GM12878 (cell line): ENCODE measurements at places on chromosomes 5 and 9. TPM values are rescaled to one million over a fixed set of nuclear protein-coding genes. Genes with fewer than 3 reads are reported as not detected.

PCDHGA9 gene
- total RNA-seq, result 0.54 and 0.56 TPM in 2 replicates

UGT3A1 gene
- not detected in 2 replicates for total RNA-seq

CHSY3 gene
- not detected in 2 replicates for total RNA-seq

PCDHGA2 gene
- 0.05 and 0.11 TPM in 2 replicates for total RNA-seq

OTP gene
- total RNA-seq, result 8.4 and 8.5 TPM in 2 replicates

EIF4E1B gene
- total RNA-seq, result not detected in 2 replicates

PNPLA7 gene
- total RNA-seq, result 0.43 and 0.85 TPM in 2 replicates

GPR151 gene
- not detected in 2 replicates for total RNA-seq

MLANA gene
- total RNA-seq, result not detected in 2 replicates

SPATA31A3 gene
- total RNA-seq, result not detected in 2 replicates

ZBED3 gene
- 14.1 and 16.9 TPM in 2 replicates for total RNA-seq

CER1 gene
- not detected in 2 replicates for total RNA-seq

DAB2IP gene
- total RNA-seq, result 0.19 and 0.38 TPM in 2 replicates

FOXD4L5 gene
- total RNA-seq, result 0.21 and 0.29 TPM in 2 replicates

CSF2 gene
- total RNA-seq, result 0.85 and 1.4 TPM in 2 replicates

KIF20A gene
- total RNA-seq, result 42.0 and 45.8 TPM in 2 replicates

SLC34A3 gene
- total RNA-seq, result not detected in 2 replicates

CYSRT1 gene
- total RNA-seq, result 0.97 and 1.6 TPM in 2 replicates

NMUR2 gene
- total RNA-seq, result not detected in 2 replicates

ARL14EPL gene
- total RNA-seq, result not detected in 2 replicates

GRCh38 chr9:121371495-121372061 lies 1.5 kb upstream of the STOM start:
- no peak for DNase-seq

DNA sequence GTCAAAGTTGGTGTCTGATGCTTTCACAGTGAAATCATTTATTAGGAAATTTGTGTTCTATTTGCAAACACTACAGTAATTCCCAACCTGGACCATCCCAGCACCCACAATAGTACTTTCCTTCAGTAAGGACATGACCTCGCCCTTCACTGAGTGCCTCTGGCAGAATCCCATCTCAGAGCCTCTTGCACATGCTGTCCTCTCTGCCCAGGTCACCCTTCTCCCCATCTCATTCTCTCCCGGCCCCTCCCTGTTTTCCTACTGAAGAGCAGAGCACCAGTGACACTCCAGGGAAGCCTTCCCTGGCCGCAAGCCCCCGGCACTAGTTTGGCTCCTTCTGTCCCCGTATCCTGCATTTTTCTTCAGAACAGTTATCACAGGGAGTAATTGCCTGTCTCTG lies 220.4 kb downstream of the MAPKAP1 start:
- DNase-seq, result no peak

GRCh38 chr9:4301296-4301695 lies 1.4 kb upstream of the GLIS3 start:
- DNase-seq, result no peak

GRCh38 chr5:103021314-103021713 lies 98.6 kb downstream of the GIN1 start:
- peak; percentile 27 for DNase-seq

DNA sequence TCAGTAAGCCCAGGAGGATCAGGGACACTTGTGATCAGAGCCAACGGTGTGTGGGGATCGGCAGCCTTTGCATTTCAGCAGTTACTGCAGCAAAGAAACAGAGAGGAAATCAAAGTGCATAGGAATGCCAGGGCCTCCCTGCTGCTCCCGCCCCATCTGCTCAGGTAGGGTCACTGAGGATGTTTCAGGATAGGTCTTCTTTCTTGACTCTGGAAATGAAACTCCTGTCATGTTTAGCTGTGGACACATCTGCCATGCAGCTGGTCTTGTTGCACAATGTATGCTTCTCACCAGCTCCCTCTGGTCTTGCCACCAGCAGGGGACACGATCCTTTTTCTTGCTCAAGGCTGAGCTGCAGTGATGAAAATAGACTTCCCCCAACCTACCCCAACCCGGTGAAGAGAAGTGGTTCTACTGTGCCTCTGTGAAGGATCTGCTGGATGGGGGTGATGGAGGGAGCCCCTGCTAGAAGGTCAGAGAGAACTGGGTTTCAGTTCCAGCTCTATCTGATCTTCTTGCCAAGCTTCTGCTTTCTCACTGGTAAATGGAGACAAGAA lies 185.2 kb upstream of the KLF4 start:
- DNase-seq, result no peak

DNA sequence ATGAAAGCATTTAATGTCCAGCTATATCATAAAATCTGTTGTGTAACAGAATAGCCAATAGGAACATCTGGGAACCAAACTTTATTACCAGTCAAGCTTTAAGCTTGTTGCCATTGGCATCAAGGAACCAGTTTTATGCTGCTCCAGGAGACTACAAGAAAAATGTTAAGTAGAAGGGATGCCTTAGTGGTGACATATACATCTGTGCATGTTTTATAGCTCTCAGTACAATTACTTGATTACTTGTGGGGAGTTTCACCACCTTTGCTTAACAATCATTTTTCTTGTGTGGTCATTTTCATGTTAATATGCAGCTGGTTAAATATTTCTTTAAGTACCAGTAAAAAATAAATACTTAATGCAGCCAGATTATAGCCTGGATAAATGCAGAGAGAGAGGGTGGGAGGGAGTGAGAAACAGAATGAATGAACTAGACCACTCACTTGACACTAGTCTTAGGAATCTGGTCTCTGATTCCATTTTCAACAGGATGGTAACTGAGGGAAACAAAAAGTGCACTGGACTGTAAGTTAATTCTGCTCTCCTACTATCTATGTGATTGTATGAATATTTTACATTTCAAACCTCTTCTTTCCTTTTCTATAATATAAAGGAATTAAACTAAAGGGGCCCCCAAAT lies 35.7 kb upstream of the LURAP1L start:
- DNase-seq, result no peak

- DNase-seq, result no peak
Observed at GRCh38 chr9:95092262-95093072, 225.0 kb downstream of the FANCC start.

GRCh38 chr5:78162253-78162862 lies 132.1 kb downstream of the AP3B1 start:
- no peak for DNase-seq

DNA sequence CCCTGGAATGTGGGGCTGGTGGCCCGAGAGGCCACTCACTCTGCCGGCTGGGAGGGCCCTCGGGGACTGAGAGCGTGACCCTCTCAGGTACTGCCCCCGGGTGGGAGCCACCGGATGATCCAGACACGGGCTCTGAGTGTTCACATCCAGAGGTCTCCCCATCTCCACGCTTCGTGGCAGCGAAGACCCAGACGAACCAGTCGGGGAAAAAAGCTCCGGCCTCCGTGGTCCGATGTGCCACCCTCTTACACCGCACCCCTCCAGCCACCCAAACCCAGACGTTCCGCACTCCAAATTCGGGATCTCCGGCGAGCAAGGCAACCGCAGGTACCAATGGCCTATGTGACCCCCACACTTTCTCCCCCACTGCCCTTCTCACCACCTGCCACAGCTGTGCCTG lies 49.5 kb downstream of the AMBP start:
- DNase-seq, result no peak

DNA sequence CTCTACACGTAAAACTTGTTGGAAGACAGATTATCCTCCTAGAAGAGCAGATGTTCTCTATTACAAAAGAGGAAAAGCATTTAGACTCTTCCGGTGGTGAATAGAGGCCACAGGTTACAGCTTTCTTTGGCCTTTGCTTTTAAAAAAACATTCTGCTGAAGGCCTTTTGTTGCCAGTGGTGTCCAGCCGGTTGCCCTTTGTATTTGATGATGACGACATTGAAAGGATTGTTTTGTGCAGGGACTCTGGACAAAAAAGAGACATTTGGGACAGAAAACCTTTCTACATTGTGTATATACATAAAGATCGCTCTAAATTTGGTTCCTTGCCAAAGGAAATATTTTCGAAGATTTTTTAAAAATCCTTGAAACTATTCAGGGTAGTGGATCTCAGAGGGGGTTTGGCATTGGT lies 180.3 kb downstream of the C9orf152 start:
- no peak for DNase-seq

GRCh38 chr5:73694089-73694488 lies 68.1 kb downstream of the ARHGEF28 start:
- peak; percentile 81 for DNase-seq

- DNase-seq, result no peak
Observed at GRCh38 chr5:14328144-14328543, 185.0 kb downstream of the TRIO start.

GRCh38 chr5:71859515-71859914 lies 140.4 kb downstream of the CARTPT start:
- DNase-seq, result no peak

DNA sequence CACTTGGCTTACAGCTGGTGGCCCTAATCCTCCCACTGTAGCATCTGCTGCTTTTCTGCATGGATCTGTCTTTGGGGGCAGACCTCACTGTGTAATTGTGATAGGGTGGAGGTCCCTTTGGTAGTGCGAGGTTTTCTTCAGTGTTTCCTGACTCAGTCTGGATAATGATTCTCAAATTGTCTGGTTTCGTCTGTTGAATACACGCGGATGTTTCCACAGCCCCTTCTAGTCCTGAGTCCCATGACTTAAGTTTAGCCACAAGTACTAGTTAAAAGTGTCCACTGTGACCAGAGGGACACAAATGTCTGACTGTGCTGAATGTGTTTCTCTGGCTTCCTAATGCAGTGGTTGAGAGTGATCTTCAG lies 70.5 kb downstream of the LMNB1 start:
- DNase-seq, result no peak

- no peak for DNase-seq
Observed at GRCh38 chr5:54900984-54901725, 84.2 kb downstream of the ESM1 start.

DNA sequence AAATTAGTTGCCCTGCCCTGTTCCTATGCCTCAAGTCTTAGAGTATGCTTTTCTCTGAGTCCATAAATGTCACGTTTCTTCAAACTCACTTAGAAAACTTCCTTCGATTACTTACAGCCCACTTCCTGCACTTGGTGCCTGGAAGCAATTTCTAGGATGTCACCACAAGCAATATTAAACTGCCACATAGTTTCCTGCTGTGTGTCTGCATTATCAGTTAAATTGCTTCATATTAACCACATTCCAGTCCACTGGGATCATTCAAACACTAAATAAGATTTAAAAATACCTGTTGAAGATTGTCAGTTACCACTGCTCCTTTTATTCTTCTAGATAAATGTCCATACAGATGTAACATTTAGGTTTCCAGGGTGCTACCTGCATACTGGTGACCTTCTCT lies 4.1 kb downstream of the DENND1A start:
- no peak for DNase-seq

DNA sequence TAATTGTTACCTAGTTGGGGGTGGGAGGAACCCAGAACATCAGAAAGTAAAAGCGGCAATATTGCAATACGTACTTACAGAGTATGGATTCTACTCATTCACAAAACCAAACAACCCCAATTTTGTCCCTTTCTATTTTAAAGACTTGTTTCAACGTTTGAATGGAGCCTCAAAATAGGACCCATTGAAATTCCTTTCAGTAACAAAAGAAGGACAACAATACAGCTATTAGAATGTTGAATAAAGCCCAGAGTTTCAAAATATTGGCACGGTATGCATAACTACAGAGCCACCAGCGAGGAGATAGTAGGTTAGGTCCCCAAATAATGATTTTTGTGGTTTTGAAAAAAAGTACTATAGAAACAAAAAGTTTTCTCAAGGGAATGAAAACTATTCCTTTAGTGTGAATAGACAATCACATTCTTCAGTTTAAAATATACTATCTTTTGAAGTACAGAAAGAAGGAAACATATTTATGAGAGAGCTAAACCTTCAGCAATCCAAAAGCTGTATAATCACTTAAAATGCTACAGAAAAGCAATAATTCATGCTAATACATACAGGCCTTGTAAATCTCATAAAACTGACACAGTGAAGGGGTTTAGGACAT lies 235.5 kb downstream of the RFX3 start:
- DNase-seq, result no peak

DNA sequence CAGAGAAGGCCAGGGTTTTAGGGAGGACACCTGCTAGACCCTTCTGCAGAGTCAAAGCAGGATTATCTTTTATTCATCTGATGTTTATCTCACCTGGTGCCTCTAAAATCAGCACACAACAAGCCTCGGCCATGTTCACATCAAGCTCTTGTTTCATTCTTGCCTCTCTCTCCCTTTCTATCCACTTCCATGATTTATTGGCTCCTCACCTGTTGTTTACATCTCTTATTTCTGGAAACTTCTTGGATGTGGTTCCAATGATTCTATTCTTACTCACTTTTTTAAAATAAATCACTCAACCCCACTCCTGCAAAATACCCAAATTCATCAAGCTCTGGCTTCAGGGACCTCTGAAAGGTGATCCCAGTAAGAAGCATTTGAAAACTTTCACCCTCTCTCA lies 407.0 kb upstream of the KLF4 start:
- DNase-seq, result no peak

- DNase-seq, result no peak
Observed at GRCh38 chr9:109935406-109936087, 155.5 kb downstream of the PALM2AKAP2 start.

GRCh38 chr9:136437430-136437829 lies 2.2 kb downstream of the INPP5E start:
- no peak for DNase-seq

- DNase-seq, result no peak
Observed at GRCh38 chr5:316210-317085, 5.1 kb upstream of the AHRR start.

GRCh38 chr9:76573905-76574760 lies 115.2 kb downstream of the GCNT1 start:
- DNase-seq, result no peak

- no peak for DNase-seq
Observed at GRCh38 chr5:72071906-72072305, 35.4 kb upstream of the MAP1B start.

DNA sequence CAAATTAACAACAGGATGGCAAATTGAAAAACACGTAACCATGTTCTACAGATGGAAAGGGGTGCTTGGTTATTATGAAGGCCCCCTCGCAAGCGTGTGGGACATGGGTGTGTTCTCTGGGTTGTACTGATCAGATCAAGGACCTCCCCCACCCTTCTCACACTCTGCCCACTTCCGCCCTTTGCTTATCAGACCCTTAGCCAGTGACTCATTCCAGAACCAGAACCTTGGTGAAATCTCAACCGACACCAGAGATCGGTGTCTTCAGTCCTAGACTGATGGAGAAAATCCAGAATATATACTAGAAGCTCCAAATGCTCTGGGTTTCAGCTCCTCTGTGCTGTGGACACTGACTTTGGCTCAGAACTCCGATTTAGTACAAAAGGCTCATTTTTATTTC lies 64.9 kb downstream of the PTTG1 start:
- DNase-seq, result no peak

GRCh38 chr5:173297813-173298212 lies 30.4 kb downstream of the STC2 start:
- DNase-seq, result no peak
